ENCODE measurements at places on chromosomes 4 and X.

- DNase-seq: no peak
Observed at GRCh38 chr4:85127653-85128052, 161.2 kb upstream of the WDFY3 start.

DNA sequence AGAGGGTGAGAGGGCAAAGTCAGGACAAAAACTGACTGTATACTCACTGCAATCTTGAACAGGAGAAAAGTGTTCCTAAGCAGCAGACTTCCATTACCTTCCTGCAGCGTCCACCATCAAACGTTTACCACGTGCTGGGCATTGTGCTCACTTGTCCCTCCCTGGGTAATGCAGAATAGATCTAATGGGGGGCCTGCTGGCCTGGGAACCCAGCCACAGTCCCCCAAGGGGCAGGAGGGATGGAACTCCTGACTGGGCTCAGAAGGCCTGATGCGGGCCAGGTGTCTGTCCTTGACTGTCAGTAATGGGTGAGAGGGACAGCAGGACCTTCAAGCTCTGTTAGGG, 37.6 kb upstream of the FAM156A start:
- no peak for DNase-seq

- DNase-seq: no peak
Observed at GRCh38 chr4:127080141-127080540, 552.6 kb upstream of the INTU start.

DNA sequence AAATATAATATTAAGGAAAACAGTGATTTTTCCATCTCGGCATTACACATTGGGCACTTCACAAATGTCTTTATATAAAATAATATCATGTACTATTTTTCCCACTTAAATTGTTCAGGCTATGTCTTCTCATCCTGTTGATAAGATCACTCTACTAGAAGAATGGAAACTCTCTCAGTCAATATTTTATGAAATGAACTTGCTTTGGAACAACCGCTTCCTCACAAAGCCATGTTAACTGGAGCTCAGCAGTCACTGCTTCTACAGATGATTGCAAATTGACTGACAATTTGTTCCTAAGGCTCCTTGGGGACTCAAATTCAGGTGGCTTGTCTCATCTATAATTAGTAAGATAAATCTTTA, 127.5 kb upstream of the CBR4 start:
- no peak for DNase-seq
